Nephron progenitor cell (in vitro differentiated cells): ENCODE measurements at places on chromosomes 3 and 15.
A peak's percentile ranks its signal among the peaks of the same experiment; 100 is the strongest.

DNA sequence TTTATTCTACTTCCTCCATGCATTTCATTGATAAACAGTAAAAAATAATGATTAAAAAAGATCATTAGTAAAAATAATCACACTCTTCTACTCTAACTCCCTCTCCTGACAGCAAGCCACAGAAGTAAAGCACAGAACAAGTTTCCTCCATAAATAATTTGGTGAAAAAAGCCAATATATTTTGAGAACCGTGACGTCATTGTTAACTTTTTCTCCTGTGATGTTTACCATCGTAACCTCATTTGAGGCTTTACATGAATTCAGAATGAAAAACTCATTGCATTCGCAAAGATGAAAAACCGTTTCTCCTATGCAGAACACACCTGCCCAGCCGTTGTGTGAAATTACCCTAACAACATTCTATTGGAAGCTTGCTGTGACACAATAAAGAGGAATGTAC is 120.7 kb downstream of the NSUN3 start:
- no peak for DNase-seq

- no peak for DNase-seq
Observed at GRCh38 chr15:39194106-39194830, 386.6 kb upstream of the THBS1 start.

DNA sequence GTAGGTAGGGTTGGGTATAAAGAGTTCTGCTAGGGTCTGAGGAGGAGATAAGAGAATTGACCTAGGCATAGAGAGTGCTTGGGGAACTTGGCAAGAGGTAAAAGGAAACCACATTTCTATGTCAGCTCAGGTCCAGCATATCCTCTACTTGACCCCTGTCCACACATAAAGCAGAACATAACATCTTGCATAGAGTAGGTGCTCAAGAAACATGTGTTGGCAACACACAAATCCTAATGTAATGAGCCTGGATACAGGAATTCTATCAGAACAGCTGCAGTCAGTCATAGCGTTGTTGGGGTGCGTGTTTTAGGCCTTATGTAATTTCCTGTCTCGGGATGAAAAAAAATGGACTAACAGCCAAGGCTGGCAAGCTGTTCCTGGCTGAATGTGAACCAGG is 35.0 kb upstream of the PLCL2 start:
- DNase-seq: no peak

- DNase-seq: no peak
Observed at GRCh38 chr3:193962986-193963685, 172.8 kb upstream of the HES1 start.

- DNase-seq: no peak
Observed at GRCh38 chr3:64190517-64191515, 34.5 kb downstream of the PRICKLE2 start.

DNA sequence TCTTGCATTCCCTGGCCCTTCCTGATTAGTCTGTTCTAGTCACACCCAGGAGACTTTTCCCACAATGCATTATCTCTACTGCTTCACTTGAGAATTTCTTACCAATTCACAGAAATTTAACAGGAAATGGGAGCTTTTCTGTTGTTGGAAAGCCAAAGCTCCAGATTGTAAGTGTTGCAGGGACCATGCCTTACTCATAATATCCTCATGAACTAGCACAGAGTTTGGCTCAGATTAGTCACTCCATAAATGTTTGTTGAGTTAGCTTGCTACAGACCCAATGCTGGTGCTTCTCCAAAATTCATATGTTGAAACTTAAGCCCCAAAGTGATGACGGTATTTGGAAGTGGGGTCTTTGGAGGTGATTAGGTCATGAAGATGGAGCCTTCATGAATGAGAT is 232.6 kb downstream of the GAP43 start:
- no peak for DNase-seq

DNA sequence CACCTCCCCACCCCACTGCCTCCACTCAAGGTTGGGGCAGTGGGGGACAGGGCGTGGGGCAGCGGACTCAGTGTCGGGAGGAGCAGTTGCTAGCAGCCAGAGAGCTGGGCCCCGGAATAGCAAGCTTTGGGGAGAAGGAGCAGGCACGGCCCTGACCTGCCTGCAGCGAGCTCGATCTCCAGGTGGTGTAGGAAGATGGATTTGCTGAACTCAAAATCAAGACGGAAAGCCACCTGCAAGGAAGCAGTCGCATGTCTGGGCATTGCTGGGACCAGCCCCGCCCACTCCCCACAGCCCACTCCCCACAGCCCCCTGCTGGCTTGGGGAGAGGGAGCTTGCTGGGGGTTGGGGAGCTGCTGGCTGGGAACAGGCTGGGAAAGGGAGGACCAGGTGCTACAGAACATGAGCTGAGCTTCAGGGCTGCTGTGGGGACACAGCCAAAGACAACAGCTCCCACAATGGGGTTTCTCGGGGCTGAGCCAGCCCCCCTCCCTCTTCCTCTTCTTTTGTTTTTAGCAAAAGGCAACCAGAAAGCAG is 38.0 kb downstream of the FEM1B start:
- peak; percentile 46 for DNase-seq

DNA sequence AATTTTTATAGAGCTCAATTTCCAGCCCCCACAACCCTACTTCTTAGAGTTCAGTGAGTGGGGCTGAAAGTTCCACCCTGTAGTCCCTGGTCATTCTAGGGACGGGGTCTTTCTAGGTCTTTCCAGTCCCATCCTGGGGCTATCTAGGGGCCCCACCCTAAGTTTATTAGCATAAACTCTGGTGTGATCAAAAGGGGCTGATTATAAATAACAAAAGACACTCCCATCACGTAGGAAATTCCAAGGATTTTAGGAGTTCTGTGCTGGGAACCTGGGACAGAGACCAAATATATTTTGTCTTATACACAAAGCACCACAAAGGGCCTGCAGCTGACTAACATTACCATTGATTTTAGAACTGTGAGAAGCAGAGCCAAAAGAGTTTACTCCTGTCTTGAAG is 41.9 kb downstream of the RAD54L2 start:
- DNase-seq: no peak

GRCh38 chr3:136943436-136943835 is 14.3 kb upstream of the IL20RB start:
- DNase-seq: no peak

DNA sequence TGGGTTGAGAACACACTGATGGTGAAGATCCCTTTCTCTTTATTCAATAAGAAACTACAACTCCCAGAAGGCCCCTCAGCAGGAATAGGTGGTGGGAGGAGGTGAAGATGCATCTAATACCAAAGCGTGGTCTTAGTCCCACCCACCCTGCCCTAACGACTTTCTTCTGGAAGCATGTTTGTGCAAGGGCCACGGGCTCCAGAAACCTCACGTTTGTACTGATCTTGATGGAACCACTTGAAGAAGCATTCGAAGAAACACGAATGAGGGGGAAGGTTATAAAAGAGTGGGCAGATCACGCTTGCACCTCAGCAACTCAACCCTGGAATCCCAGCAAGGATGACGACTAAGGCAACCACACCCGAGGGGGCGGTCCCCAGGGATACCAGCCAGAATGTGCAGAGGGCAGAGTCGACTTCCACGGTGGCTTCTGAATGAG is 10.6 kb upstream of the SLC25A36 start:
- peak; percentile 10 for DNase-seq

- DNase-seq: no peak
Observed at GRCh38 chr15:77021803-77022381, 27.0 kb downstream of the PSTPIP1 start.

GRCh38 chr3:114848082-114848481 is 299.0 kb downstream of the ZBTB20 start:
- no peak for DNase-seq

DNA sequence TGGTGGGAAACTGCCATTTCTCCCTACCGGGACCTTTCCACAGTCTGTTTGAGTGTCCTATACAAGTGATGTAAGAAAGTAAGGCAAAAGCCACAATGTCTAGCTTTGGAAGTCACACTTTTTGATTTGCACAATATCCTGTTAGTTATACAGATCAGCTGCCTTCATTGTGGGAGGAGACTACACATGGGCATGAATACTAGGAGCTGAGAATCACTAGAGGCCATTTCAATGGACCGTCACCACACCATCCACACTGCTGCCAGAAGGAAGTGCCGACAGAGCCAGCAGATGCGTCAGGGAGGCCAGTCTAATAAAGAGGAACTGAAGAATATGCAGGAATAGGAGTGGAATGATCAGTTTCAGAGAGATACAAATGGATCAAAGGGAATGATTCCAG is 65.8 kb downstream of the SCN11A start:
- DNase-seq: no peak

DNA sequence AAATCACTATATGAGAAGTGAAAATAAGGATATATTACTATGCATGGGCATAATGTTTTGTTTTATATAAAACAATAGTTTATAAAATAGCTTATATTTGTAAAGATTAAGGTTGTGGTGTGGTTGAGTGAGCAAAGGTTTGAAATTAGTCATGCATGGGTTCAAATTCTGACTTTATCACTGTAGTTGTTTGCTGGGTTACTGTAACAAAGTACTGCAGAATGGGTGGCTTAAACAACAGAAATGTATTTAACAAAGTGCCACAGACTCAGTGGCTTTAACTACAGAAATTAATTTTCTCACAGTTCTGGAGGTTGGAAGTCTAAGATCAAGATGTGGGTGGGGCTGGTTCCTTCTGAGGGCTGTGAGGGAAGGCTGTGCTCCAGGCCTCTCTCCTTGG is 184.8 kb upstream of the THRB start:
- DNase-seq: no peak

DNA sequence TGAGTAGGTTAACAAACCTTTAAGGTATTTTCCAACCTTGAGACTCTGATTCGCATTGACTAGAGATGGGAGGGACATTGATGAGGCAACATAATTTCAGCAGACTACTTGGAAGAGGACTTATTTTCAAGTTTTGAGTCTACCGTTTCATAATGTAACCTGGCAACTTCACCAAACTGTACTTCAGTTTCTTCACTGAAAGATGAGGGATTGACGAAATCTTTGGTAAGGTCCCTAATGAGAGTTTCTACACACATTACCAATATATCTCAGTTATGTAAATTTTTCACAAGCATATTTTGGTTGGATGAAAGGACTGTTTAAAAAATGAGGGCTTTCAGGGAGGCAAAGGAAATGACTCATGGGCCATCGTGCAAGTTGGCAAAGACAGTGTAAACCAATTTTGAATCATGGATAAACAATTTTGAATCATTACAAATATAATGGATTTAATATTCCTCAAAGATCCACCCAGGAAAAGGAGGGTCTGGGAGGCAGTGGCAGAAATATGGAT is 28.7 kb upstream of the SEMA6D start:
- no peak for DNase-seq

GRCh38 chr3:45623846-45624245 is 29.3 kb downstream of the LIMD1 start:
- DNase-seq: no peak

- no peak for DNase-seq
Observed at GRCh38 chr3:71563827-71564226, 19.7 kb downstream of the FOXP1 start.

DNA sequence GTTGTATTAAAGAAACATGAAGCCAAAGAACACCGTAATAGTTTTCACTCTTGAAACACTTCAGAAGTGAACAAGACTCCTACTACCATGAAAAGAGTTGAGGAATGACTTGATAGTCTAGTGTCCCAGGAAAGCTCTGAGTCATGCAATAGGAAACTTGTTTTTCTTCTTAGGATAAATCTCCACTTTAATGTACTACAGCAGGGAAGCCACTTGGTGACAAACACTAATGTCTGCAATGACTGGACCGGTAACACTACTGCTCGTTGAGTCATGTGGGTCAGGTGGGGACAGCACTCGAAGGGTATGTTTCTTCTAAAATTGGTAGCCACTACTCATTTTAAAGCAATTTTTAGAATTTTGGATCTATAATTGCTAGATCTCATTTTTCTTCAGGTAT is 291.7 kb upstream of the CNTN3 start:
- DNase-seq: no peak

DNA sequence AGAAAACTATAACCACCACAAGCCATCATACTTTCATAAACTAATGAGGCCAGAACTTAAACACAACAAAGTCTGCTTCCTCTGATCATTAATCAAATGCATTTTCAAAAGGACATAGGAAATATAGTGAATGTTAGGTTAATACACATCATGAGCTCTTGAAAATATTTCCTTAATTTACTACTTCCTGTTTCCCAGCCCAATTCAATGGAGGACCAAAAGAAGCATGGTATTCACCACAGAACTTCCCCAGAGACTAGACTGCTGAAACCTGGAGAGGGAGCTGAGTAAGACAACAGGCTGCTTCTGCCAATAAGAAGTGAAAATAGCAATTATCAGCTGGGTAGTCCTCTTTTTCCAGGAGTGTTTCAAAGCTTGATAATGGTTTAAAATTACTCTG is 250.3 kb downstream of the ULK4 start:
- no peak for DNase-seq

- DNase-seq: no peak
Observed at GRCh38 chr3:64303401-64303800, 78.1 kb upstream of the PRICKLE2 start.

DNA sequence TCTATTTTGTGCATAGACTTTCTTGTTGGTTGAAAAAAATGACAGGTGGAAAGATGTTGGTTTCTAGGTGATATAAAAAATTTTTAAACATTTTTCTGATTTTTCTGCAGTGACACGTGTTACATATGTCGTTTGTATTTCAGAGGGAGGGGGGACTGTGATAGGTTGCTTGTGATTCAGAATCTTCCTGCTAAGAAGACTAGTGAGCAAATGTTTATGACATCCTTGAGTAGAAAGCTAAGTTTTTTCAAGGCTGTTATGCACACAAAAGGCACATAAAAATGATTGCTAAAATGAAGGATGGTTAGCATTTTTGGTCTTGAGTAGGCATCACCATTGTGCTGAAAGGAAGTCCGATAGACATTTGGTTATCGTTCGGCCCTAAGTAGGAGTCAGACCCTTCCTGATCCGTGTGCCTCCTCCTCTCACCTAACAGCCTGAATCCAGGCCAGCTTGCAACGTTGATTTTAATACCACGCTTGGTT is 1.5 kb downstream of the ZNF639 start:
- DNase-seq: no peak

DNA sequence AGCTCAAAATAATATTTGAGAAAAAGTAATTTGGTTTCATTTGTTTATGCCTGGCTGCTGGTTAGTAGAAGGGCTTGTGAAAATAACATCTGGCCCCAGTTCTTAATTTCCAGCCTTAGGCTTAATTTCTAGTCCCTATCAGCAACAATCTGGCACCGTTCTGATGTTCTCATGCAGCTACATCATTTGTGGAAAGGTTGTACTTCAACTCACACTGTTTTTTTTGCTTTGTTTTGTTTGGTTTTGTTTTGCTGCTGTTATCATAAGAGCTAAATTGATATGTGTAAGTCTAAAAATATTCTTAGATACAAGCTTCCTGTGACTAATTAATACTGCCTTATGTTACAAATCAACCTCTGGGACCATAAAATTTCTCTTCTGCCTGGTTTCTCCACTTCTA is 8.9 kb downstream of the CPA3 start:
- DNase-seq: no peak

GRCh38 chr15:67070150-67070549 is 4.7 kb downstream of the SMAD3 start:
- no peak for DNase-seq

DNA sequence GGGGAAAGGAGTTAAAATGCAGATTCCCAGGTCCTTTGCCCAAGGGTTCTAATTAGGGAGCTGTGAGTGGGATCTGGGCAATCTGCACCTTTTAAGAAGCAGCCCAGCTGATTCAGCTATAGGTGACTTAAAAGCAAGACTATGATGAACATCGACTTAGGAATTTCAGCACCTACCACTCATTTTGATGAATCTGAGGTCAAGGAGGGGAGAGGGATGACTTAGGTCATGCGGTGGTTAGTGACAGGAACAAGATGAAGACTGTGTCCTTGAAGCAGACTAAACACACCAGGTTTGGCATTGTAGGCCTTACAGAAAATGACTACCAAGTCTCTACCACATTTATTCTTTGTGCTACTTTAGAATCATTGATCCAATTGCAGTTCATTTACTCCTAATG is 196.3 kb downstream of the DTWD1 start:
- no peak for DNase-seq

- DNase-seq: no peak
Observed at GRCh38 chr3:99929745-99930139, 112.1 kb downstream of the CMSS1 start.
